Bronchial smooth muscle cell (primary cell): ENCODE measurements at places on chromosomes 5 and 9. TPM values are rescaled to one million over a fixed set of nuclear protein-coding genes. Genes with fewer than 3 reads are reported as not detected.

Gene BRINP1
- 0.09 TPM in 1 of 2 replicates, not detected in the other for total RNA-seq

Gene FCN1
- total RNA-seq, result not detected in 2 replicates

Gene LCN9
- total RNA-seq, result not detected in 2 replicates

Gene EFNA5
- 0.77 and 5.2 TPM in 2 replicates for total RNA-seq

Gene EFCAB9
- total RNA-seq, result 0.16 TPM in 1 of 2 replicates, not detected in the other

Gene SLC1A1
- 4.8 and 8.5 TPM in 2 replicates for total RNA-seq

Gene OR1Q1
- not detected in 2 replicates for total RNA-seq

Gene BTNL9
- not detected in 2 replicates for total RNA-seq

Gene IGFBPL1
- total RNA-seq, result not detected in 2 replicates

Gene PCDHA10
- under 0.01 and 0.26 TPM in 2 replicates for total RNA-seq

Gene SLC25A48
- not detected in 2 replicates for total RNA-seq

Gene LCN12
- total RNA-seq, result not detected in 2 replicates

Gene CCL28
- 0.94 and 1.4 TPM in 2 replicates for total RNA-seq

Gene CER1
- total RNA-seq, result not detected in 2 replicates

Gene TPPP
- under 0.01 and 0.09 TPM in 2 replicates for total RNA-seq

Gene CD74
- total RNA-seq, result 0.94 and 2.2 TPM in 2 replicates

Gene NADK2
- total RNA-seq, result 27.9 and 32.4 TPM in 2 replicates

Gene SLC6A7
- not detected in 2 replicates for total RNA-seq

Gene DMRT3
- total RNA-seq, result not detected in 2 replicates

Gene SLC36A2
- total RNA-seq, result not detected in 2 replicates

Gene FAM200C
- 3.0 and 3.2 TPM in 2 replicates for total RNA-seq

Gene ARAP3
- total RNA-seq, result 2.8 and 3.5 TPM in 2 replicates

Gene GALT
- 34.5 and 41.1 TPM in 2 replicates for total RNA-seq

Gene BARHL1
- not detected in 2 replicates for total RNA-seq

Gene CAVIN4
- 0.79 and 1.6 TPM in 2 replicates for total RNA-seq

Gene SAPCD2
- total RNA-seq, result 0.26 and 0.47 TPM in 2 replicates

Gene MYMK
- not detected in 2 replicates for total RNA-seq

Gene ARHGEF37
- 1.3 and 1.8 TPM in 2 replicates for total RNA-seq

Gene CCL27
- 0.09 TPM in 1 of 2 replicates, not detected in the other for total RNA-seq

Gene SOHLH1
- total RNA-seq, result not detected in 2 replicates

Gene CAPSL
- total RNA-seq, result not detected in 2 replicates

Gene EDIL3
- total RNA-seq, result 15.3 and 44.8 TPM in 2 replicates

Gene ZBED3
- total RNA-seq, result 0.34 and 1.4 TPM in 2 replicates

Gene ADAMTS2
- 30.3 and 36.8 TPM in 2 replicates for total RNA-seq

Gene CYLC2
- not detected in 2 replicates for total RNA-seq

Gene CDHR2
- 0.09 and 0.32 TPM in 2 replicates for total RNA-seq

Gene INSL6
- total RNA-seq, result not detected in 2 replicates

Gene SLC46A2
- total RNA-seq, result not detected in 2 replicates

Gene PRRX2
- total RNA-seq, result 21.5 and 44.3 TPM in 2 replicates

Gene AK8
- 0.26 and 0.47 TPM in 2 replicates for total RNA-seq

Gene LHFPL2
- total RNA-seq, result 46.3 and 89.3 TPM in 2 replicates

Gene UBE2B
- total RNA-seq, result 10.7 and 22.2 TPM in 2 replicates

Gene RNF224
- total RNA-seq, result 0.09 TPM in 1 of 2 replicates, not detected in the other

Gene HMCN2
- under 0.01 and 0.09 TPM in 2 replicates for total RNA-seq

Gene PIK3R1
- total RNA-seq, result 20.5 and 21.8 TPM in 2 replicates

Gene DOCK2
- total RNA-seq, result 2.5 and 3.2 TPM in 2 replicates

Gene UNC13B
- 21.0 and 25.5 TPM in 2 replicates for total RNA-seq
